ENCODE measurements at places on chromosomes 2 and 18.

DNA sequence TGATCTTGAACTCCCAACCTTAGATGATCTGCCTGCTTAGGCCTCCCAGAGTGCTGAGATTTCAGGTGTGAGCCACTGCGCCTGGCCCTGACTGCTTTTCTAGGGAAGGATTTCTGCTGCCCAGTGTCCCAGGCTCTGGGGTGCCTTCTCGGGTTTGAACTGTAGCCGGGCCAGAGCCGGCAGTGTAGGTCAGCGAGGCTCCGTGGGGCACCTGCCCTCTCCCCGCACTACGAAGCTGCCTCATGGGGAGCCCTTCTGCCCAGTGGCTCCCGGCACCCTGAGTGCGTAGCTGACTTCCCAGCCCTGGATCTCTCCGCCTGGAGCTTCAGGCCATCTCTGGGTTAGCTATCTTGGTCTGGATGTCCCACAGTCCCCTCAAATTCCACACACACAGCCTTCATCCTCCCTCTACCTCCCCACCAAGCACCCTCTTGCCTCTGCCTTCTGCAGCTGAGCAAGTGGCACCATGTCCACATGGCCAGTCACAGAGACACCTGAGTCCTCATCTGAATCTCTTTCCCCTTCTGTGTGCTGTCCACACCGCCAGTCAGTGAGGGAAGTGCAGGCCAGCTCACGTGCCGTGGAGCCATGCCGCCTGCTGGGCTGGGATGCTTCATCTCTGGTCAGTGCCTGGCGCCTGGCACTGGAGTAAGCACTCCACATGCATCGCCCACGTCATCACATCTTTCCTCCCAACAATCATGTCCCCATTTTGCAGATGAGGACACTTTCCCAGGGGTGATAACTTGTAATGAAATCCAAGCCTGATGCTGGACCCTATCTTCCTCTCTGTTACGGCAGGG, 69.2 kb downstream of the EDAR start:
- DNase-seq, result no peak

- no peak for DNase-seq
Measured at GRCh38 chr2:219112651-219113338, 47.8 kb downstream of the NHEJ1 start.

GRCh38 chr18:22394428-22394827, 23.3 kb downstream of the CTAGE1 start:
- DNase-seq, result no peak

DNA sequence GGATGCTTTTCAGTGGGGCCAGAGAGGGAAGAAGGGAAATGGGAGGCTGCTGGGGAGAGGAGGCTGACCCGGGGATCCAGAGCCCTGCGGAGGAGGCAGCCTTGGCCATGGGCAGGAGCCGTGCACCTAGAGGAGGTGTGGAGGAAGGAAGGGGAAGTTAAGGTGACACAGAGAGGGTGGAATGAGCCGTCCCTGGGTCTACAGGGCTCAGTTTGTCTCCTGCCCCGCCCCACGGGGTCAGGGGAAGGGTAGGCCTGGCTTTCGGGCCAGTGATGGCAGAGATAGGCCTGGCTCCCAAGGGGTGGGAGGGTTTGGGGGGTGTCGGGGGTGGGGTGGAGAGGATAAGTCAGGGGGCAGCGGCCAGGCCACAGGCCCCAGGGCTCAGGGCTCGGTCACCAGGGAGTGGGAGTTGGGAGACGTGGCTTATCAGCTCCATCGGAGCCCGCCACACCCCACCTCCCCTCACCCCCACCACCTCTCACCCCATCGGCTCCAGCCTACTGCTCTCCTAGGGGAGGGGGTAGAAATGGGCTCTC, 39.5 kb upstream of the NOTO start:
- DNase-seq, result no peak

- DNase-seq, result no peak
Measured at GRCh38 chr2:152715854-152716428, 1.3 kb downstream of the PRPF40A start.

- no peak for DNase-seq
Measured at GRCh38 chr2:15178946-15179345, 382.2 kb downstream of the NBAS start.

DNA sequence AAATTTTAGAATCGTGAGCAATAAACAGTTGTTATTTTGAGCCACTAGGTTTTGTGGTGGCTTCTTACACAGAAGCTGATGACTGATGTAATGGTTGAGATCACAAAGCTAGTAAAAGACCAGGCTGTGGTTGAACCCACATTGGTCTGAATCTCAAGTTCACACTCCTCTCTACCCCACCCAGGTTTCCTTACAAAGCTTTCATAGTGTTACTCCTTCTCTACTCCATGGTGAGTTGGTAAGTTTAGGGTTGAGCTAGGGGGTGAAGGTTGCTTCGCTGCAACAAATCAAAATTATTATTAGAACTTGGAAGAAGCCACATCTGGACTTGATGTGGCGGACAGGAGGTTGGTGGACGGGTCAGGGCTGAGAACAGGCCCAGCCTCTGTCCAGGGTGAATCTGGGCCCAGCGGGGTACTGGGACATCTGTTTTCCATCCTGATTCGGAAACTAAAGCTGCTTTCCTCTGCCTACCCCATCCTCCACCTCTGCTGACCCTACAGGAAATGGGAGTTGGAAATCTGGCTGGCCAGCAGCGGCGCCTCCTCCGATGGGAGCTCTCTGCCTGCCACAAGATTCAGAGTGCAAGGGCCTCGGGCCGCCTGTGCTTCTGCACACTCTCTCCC, 86.3 kb downstream of the ZFP36L2 start:
- DNase-seq, result peak; percentile 47

- DNase-seq, result no peak
Measured at GRCh38 chr2:189440644-189440946, 679 bp upstream of the WDR75 start.

GRCh38 chr2:168835969-168836368, 33.5 kb downstream of the NOSTRIN start:
- no peak for DNase-seq

GRCh38 chr2:144041612-144042011, 478.3 kb downstream of the ZEB2 start:
- no peak for DNase-seq

DNA sequence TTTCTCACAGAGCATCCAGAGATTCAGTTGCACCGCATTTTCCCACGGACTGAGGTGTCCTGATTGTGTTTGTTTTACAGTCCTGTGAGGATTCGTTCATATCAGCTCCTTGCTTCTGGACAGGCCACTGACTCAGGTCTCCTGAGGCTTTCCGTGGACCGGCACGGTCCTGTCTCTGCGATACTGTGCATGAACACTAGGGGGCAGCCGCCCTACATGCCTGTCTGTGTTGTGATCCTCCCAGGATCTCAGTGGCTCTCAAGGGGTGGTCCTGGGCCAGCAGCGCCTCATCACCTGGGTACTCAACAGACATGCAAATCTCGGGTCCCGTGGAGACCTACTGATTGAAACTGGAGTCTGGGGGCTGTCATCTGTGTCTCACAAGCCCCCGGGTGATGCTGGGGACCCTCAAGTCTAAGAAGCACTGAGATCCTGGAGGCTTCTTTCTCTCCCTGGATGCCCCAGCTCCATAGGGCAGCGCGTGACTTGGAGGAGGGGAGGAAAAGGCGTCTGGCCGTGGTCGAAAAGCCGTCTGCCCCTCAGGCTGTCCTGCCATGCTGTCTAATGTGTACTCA, 28.9 kb downstream of the IL1R2 start:
- DNase-seq, result peak; percentile 95

DNA sequence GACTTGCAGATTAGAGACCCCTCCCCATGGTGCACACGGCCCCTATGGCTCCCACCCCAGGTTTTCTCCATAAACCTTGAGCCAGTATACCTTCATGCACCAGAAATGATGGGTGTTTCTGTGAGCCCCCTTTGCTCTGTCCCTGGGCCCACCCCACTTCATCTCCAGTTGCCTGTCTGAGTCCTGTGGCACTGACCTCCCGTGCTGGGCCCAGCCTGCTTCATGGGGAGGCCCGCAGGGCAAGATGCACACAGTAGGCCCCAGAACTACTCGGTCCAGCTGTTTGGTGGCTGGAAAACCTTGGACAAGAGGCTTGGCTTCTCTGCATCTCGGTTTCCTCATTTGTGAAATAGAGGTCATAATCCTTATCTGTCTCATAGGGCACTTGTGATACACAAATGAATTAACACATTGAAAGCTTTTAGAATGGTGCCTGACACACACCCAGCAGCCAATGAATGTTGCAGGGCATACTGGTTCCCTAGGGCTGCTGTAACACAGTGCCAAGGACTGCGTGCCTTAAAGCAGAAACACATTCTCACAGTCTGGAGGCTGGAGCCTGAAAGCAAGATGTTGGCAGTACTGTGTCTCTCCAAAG, 58.4 kb downstream of the SH3BP4 start:
- DNase-seq, result no peak

DNA sequence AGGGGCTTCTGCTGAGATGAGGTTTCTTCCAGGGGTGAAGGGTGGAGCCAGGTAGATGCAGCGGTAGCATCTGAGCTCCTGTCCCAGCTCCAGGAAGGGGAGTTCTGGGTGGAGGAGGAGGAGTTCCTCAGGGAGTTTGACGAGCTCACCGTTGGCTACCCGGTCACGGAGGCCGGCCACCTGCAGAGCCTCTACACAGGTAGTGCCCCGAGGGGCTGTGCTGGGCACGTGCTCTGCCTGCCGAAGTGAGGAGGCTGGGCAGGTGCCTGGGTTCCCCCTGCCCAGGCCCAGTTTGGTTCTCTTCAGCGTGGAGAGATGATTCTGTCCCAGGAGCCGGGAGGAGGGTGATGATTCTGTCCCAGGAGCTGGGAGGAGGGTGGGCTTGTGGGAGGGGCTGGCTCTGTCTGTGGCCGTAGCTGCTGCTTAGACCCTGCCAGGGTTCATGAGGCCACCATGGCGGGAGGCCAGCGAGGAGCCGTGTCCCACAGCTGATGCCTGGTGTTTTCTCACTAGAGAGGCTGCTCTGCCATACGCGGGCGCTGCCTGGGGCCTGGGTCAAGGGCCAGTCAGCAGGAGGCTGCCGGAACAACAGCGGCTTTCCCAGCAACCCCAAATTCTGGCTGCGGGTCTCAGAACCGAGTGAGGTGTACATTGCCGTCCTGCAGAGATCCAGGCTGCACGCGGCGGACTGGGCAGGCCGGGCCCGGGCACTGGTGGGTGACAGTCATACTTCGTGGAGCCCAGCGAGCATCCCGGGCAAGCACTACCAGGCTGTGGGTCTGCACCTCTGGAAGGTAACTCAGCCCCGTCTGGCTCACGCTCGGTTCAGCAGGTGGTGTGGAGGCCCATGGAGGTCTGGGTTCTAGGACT, 8.2 kb downstream of the CAPN10 start:
- peak; percentile 53 for DNase-seq

- no peak for DNase-seq
Measured at GRCh38 chr18:31738460-31739407, 21.9 kb downstream of the SLC25A52 start.

- DNase-seq, result no peak
Measured at GRCh38 chr2:186042207-186043028, 303.8 kb downstream of the FSIP2 start.

- no peak for DNase-seq
Measured at GRCh38 chr18:48575301-48575657, 36.4 kb downstream of the CTIF start.

GRCh38 chr2:80053522-80054345, 250.8 kb downstream of the LRRTM1 start:
- no peak for DNase-seq

- no peak for DNase-seq
Measured at GRCh38 chr2:5507367-5507766, 184.8 kb upstream of the SOX11 start.

DNA sequence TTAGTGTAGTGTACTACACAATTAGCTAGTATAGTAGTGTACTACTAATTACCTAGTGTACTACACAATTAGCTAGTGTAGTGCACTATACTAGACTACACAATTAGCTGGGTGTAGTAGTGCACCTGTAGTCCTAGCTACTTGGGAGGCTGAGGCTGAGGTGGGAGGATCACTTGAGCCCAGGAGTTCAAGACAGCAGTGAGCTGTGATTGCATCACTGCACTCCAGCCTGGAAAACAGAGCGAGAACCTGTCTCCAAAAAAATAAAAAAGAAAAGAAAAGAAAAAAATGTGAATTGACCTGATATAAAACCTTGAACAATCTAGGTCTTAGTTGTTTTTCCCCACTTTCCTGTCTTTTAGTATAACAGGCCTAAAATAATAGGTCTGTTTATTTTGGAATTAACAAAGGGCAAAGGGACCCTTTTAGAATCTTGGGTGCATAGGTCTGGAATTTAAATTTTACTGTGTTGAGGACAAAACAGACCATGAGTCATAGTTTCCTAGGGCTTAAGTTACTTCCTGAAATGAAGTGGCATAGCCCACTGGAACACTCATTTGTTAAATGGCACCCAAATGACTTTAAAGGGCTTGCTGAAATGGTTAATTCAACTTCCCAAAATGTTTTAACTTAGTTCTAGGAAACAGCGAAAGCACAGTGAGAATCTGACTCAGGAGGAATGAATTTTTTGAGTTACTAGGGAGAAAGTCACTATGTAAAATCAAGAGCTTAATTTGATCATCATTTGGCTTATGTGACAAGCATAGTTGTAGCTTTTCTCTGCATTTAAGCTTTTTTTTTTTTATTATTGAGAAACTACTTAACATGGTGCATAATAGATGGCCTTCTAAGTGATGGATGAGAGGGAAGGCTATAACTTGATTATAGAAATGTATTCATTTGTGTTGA, 50.7 kb upstream of the ARL5A start:
- DNase-seq, result no peak

DNA sequence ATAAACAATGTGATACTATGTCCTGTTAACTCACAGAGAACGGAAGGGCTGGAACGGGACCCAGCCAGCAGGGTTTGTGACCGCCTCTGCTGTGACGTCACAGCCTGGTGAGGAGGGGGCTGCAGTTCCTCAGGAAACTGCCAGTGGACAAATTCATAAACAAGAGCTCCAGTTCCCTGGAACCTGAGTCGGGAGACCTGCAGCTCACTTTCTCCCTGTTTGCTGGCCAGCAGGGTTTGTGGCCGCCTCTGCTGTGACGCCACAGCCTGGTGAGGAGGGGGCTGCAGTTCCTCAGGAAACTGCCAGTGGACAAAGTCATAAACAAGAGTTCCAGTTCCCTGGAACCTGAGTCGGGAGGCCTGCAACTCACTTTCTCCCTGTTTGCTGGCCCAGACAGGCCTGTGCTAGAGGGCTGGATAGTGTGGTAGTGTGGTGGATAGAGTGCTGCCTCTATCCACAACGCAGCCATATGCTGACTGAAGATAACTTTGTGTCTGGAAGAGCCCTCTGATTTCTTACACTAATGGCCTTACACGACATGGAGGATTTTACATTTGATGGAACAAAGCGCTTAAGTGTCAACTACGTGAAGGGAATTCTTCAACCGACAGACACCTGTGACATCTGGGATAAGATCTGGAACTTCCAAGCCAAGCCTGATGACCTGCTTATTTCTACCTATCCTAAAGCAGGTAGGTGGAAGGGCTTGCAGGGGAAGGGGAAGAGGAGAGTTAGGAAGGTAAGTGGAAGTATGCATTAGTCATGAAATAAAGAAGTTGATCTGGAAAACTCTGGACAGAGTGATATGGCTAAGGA, at the start of gene SULT1C4:
SULT1C4 (plus strand) TSS at position 140 of the 816 bp plus-strand sequence; CDS start at position 524, 384 bp downstream.
- peak; percentile 57 for DNase-seq
